A549 treated with GW870086 at 1 μM for 4 hours (cell line): ENCODE measurements at places on chromosomes 16 and 17. TPM values are rescaled to one million over a fixed set of nuclear protein-coding genes. Genes with fewer than 3 reads are reported as not detected.

CD300H gene
- total RNA-seq: 0.29 to 1.9 TPM (median 0.50 TPM) in 5 replicates

DPEP2NB gene
- total RNA-seq: not detected in 5 replicates

SYT17 gene
- 9.2 to 14.9 TPM (median 12.7 TPM) in 5 replicates for total RNA-seq

PDIA2 gene
- 0.18 to 0.51 TPM (median 0.44 TPM) in 5 replicates for total RNA-seq

CCT6B gene
- 0.80 to 1.9 TPM (median 1.8 TPM) in 5 replicates for total RNA-seq
